Caco-2 (cell line): ENCODE measurements at places on chromosomes 7 and 10.

DNA sequence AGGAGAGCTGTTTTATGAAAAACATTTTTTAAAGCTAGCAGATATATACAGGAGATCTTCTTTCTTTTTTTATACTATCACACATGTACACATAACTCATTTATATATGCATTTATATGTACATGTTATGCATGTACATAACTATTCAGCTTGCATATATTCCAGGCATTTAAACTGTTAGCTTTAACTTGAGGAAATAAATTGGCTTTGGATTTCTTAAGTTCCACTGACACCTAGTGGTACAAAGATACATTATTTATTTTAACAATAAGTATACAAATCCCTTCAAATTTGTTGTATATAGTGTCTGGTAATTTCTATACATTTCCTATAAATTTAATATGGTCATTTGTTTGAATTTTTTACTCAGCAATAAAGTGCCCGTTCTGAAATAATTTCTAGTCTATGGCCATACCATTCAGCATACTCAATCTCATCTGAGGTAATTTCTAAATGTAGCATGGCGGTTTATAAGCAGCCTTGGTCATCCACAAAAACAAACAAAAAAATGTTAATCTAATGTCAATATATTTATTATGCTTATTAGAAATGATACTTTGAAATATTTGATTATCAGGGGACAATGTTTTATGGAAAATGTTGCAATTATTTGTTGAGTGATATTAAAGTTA is 11.6 kb downstream of the ZDHHC6 start:
- no peak overlapping the region for H3K27ac ChIP-seq
- H3K36me3 ChIP-seq, result no peaks in the 10 kb centered on the region; the same call in 1 of the 2 replicates
- DNase-seq, result no peak

DNA sequence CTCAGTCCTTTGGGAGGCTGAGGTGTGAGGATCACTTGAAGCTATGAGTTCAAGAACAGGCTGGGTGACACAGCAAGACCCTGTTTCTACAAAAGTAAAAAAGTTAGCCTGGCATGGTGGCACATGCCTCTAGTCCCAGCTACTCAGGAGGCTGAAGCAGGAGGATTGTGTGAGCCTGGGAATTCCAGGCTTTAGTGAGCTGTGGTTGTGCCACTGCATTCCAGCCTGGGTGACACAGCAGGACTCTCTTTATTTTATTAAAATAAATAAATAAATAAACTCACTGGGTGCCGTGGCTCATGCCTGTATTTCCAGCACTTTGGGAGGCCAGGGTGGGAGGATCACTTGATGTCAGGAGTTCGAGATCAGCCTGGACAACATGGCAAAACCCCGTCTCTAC is 607.9 kb downstream of the CALN1 start:
- H3K4me1 ChIP-seq, result no peaks in the 10 kb centered on the region
- H3K4me3 ChIP-seq, result no peak overlapping the region
- no peak for DNase-seq
- H3K36me3 ChIP-seq, result no peaks in the 10 kb centered on the region
- no peaks in the 10 kb centered on the region for H3K27me3 ChIP-seq

- H3K27ac ChIP-seq, result no peak overlapping the region
- H3K4me3 ChIP-seq, result no peak overlapping the region
- H3K27me3 ChIP-seq, result no peaks in the 10 kb centered on the region
- H3K36me3 ChIP-seq, result no peaks in the 10 kb centered on the region
- no peak for DNase-seq
- H3K4me1 ChIP-seq, result no peaks in the 10 kb centered on the region
Measured at GRCh38 chr7:39125846-39126245, 148.1 kb downstream of the POU6F2 start.

DNA sequence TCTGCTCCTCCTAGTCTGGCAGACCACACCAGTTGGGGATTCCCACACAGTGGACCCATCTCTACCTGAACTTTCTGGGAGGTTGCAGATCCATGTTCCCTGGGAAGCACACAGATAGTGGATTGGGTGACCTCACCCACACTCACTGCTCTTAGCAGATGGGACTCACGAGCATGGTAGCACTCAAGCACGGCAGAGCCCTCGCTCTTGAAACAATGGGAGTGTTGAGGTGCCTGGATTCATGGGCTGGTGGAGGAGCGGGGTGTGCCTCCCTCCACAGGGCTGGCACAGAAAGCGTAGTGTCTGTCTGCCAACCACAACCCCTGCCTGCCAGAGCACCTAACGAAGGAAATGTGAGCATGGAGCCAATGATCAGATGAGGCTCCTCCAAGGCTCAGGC is 568.0 kb downstream of the POM121L12 start:
- H3K36me3 ChIP-seq, result no peaks in the 10 kb centered on the region
- no peaks in the 10 kb centered on the region for H3K27me3 ChIP-seq
- DNase-seq, result no peak
- no peaks in the 10 kb centered on the region for H3K4me1 ChIP-seq
- H3K4me3 ChIP-seq, result no peak overlapping the region
- no peak overlapping the region for H3K27ac ChIP-seq

DNA sequence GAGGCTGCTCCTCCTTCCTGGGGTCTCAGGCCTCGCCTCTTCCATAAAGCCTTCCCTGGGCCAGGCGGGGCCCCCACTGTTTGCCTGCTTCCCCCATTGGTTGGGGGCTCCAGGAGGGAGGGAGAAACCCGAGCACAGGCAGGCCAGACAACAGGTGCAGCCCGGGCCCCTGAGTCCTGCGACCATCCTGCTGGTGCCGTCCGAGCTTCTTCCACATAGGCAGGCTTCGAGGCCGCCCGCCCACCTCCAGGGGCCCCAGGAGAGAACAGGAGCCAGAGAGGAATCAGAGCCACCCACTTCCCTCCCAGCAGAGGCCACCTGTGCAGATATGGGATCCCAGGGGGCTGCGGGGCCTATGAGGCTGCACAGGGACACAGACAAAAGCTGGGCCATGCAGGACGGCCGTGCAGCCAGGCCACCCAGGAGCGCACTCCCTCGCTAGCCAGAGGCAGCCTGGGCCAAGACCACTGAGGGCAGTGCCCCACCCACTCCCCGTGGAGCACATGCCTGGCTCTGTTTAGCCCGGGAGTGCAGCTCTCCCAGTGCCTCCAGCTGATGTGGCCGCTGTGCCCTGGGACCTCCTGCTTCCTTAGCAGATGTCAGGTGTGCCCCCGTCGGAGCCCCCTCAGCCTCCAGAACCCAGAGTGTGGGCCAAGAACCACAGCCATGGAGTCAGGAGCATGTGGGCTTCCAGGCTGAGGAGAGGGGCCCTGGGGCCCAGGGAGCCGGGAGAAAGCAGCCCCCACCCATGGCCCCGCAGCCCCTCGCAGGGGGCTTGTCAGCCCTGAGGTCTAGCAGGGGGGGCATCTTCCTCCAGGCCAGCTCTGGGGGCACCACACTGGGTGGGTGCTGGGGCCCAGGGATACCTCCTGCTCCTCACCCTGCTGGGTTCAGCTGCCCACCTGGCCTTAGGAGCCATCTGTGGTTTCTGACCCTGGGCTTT is 59.9 kb upstream of the INPP5A start:
- no peak for DNase-seq
- H3K36me3 ChIP-seq, result no peaks in the 10 kb centered on the region
- peaks cover 9% of the 10 kb centered on the region; the same call in 1 of the 2 replicates for H3K4me1 ChIP-seq
- H3K27me3 ChIP-seq, result no peaks in the 10 kb centered on the region

DNA sequence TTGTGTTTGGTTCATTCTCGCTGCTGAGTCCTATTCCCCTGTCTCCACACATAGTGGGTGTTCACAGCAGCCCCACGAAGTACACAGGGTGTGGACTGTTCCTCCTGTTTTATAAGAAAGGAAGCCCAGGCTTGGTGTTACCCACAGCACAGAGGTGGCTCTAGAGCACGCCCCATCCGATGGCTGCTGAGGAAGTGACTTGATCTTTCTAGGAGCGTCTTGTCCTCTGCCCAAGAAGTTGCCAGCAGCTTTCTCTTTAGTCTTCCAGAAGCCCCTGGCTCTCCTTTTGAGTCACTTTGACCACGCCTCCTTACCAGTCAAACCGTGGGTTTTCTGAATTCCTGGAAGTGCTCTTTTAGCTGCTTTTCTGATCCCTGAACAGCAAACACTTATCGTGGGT is 94.0 kb downstream of the GRK5 start:
- no peaks in the 10 kb centered on the region for H3K36me3 ChIP-seq
- H3K27me3 ChIP-seq, result no peaks in the 10 kb centered on the region
- no peak overlapping the region for H3K4me3 ChIP-seq
- H3K27ac ChIP-seq, result no peak overlapping the region

DNA sequence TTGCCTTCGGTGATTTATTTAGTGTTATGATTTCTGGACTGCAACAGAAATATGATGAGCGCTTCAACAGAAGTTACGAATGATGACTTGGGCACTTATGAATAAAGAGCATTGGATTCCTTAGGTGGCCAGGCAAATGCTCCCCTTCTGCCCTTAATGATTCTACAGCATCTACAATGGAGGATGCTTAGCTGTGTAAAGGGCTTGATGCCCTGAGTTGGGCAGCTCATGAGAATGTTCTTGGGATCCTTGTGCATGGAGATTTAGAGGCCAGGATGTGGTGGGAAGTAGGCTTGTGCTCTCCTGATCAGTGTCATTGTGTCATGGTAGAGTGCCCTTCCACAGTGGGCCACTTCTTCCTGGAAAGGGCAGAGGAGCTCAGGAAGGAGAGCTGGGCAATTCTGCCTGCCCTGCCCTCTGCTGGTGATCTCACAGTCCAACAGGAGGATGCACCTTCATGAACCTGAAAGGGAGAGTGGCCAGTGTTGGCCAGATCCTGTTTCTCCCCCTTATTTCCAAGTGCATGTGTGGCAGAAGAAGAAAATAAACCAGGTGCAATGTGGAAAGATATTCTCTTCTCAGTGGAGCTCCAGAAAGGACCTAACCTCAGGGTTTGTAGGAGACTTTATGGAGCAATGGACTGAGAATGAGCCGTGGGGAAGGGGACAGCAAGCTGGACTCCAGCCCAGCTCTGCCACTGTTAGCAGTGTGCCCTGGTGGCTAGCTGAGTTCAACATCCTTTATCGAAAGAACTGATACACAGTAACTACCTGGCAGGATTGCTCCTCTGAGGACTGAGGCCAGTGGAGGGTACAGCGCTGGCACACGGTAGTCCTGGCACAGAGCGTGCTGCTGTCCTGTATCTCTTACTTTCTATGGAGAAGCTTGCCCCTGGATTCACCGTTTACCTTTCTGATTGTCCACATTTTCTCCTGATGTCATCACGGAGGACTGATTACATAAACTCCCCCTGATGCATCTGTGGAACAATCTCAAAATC is 182.9 kb downstream of the BMPER start:
- H3K27ac ChIP-seq, result no peak overlapping the region
- H3K27me3 ChIP-seq, result no peaks in the 10 kb centered on the region
- H3K36me3 ChIP-seq, result no peaks in the 10 kb centered on the region
